Erythroblast (primary cell): ENCODE measurements at places on chromosomes 12 and 14.

- DNase-seq, result no peak
Observed at GRCh38 chr12:70627677-70628076, 9.6 kb downstream of the PTPRB start.

- DNase-seq, result no peak
Observed at GRCh38 chr14:87457720-87458119, 535.3 kb downstream of the GALC start.

GRCh38 chr12:113559466-113559865 lies 87.8 kb upstream of the LHX5 start:
- no peak for DNase-seq

- no peak for DNase-seq
Observed at GRCh38 chr14:64202716-64203115, 91.5 kb downstream of the ESR2 start.

- no peak for DNase-seq
Observed at GRCh38 chr14:57038689-57039088, 228.4 kb upstream of the OTX2 start.

GRCh38 chr12:18158774-18159557 lies 69.0 kb upstream of the RERGL start:
- DNase-seq, result peak; percentile 23

- no peak for DNase-seq
Observed at GRCh38 chr14:55267820-55268219, 3.4 kb upstream of the FBXO34 start.

- no peak for DNase-seq
Observed at GRCh38 chr14:58315606-58316005, 17.3 kb downstream of the ARID4A start.

DNA sequence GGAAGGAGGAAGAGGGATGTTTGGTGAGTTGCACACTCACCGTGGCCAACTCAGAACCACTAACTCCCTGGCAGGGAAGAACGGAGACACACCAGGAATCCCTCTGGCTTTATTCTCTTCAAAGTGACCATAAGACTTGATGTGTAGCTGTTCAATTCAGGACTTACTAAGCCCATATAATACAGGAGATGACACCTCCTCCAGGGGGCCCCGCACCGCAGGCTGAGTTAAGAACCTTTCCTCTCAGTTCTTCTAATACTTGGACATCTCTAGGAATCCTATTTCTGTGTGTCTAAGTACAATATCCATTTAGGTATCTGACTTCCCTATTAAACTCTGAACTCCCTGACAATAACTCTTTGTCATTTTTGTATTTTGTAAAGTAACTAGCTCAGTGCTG lies 49.5 kb downstream of the DCAF4 start:
- peak; percentile 28 for DNase-seq

GRCh38 chr12:124698211-124698997 lies 131.0 kb upstream of the NCOR2 start:
- no peak for DNase-seq

GRCh38 chr14:33294419-33294818 lies 355.7 kb downstream of the NPAS3 start:
- no peak for DNase-seq

GRCh38 chr12:114414031-114414865 lies 8.3 kb upstream of the TBX5 start:
- no peak for DNase-seq

DNA sequence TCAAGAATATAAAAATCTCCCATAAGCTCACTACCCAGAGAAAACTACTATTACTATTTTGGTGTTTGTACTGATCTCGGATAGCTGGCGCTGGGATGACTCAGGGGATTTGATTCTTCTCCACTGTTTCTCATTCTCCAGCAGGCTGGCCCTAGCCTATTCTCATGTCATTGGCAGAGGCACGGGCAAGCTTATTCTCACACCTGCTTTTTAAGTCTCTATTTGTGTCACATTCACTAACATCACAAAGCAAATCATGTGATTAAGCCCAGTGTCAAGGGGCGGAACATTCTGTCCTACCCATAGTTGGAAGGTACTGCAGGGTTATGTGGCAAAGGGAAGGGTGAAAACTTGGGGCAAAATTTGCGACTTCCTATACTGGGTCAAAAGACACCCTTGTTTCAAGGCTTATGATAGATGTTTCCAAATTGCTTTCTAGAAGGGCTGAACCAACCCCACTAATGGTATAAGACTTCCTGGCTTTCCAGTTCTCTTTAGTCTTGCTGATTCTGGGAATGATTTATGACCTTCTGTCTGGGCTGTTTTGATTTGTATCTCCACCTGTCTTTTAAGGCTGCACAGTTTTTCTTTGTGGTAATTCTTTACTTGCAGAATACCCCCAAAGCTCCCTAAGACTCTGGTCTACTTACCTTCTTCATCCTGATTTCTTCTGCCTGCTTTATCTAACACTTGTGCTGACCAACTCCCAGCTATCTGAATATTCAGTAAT lies 406.4 kb downstream of the NRXN3 start:
- no peak for DNase-seq

DNA sequence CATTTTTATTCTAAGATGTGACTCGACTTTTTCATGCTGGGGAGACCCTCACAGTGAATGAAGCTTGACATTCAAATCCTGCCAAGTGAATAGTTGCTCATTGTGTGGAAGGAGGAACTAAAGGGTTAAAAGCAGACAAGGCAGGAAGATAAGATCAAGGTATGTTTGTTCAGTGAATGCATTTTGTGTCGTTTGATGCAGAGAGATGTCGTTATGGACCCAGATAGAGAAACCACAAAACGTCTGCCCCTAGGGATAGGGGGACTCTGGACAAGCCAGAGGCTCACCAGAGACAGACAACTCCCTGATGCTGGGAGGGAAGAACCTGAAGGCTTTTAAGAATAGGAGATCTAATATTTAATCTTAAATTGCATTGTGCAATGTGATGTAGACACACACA lies 72.5 kb upstream of the MYL2 start:
- no peak for DNase-seq

DNA sequence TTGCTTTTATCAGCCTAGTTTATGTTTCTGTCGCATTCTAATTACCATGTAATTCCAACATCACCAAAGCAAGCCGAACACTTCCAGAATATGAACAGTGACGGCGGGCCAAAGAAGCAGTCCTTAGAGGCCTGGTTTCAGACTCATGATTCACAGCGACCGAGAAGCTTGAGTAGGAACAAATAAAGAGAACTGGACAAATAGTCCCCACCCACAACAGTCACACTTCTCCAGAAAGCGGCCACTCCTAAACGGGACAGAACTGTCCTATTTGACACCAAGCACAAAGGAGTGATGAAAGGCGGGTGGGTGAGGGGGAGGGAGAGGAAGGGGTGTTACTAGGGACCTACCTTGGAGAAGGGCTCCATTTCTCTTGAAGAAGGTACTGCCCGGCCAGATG lies 136.4 kb downstream of the FOXN3 start:
- DNase-seq, result no peak

DNA sequence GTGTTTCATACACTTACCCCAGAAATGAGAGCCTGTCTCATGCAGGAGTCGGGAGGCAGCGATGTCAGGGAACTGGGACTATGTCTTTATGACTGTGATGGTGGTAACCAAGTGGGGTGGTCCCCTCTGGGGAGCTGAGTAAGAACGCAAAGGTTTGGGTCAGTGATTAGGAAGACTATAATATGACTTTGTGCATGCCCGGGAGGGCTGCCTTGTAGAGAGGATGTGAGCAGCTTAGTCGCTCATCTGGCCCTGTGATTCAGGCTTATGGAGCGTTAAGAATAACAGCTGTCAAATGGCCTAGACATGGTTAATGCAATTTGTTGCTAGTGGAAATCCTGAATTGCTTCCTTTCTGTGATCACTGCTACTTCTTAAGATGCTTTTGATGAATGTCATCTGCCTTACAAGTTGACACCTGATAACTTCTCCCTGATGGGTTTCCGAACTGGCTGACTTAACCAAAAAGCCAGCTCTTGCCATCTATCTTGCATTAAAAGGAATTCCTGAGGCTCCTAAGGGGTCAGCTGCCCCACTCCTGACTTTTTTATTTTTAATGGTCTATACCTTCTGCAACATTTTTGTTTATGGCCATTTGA lies 35.4 kb upstream of the AACS start:
- no peak for DNase-seq

DNA sequence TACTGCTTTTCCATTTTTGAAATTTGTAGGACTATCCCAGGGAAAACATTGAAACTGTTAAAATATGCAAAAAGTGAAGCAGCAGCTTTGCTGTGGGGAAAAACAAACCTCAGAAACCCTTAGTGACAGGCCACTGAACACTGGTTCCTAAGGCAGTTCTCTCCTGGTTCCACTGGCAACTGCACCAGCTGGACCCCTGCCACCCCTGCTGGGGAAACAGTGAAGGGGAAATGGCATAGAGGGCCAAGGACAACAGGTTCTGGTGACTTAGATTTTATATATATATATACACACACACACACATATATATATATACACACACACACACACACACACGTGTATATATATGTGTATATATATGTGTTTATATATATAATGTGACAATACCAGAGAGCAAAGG lies 16.2 kb upstream of the KRT7 start:
- DNase-seq, result no peak

DNA sequence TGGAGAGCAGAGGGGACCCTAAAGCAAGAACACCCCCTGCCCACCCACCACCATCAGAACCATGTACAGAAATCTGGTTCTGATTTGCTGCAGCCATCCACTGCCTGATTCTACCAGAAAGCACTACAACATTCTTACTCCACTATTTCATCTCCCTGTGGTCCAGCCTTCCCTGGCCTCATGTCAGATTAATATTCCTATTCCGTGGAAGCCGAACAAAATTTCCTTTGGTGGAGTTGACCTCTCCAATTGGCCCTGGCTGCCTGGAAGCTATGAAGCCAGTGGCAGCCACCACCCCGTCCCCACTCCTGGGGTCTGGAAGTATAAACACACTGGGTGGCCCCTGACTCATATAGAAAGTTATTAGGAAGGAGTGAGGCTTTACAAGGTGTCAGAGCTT lies 60.2 kb downstream of the ANO2 start:
- DNase-seq, result no peak
